ENCODE measurements at places on chromosomes 2 and 18.

- DNase-seq: no peak
Measured at GRCh38 chr2:198587240-198587639, 782.8 kb downstream of the PLCL1 start.

DNA sequence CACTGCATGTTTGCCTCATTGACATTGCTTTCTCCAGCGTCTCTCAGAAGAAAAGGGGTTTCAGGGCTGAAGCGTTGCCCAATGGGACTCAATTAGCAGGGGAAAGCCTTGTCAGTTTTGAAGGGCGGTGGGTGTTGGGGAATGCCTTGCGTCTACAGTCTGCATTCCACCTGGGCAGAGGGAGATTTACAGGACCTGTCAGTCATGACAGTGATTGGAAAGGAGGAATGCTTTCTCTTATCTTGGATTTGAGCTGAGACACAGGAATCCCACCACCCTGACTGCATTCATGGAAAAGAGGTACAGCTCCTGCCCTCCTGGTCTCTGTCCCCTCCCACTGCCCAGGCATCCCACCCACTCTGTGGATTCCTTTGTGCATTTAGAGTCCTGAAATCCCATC is 123.9 kb downstream of the ACKR3 start:
- DNase-seq: no peak

DNA sequence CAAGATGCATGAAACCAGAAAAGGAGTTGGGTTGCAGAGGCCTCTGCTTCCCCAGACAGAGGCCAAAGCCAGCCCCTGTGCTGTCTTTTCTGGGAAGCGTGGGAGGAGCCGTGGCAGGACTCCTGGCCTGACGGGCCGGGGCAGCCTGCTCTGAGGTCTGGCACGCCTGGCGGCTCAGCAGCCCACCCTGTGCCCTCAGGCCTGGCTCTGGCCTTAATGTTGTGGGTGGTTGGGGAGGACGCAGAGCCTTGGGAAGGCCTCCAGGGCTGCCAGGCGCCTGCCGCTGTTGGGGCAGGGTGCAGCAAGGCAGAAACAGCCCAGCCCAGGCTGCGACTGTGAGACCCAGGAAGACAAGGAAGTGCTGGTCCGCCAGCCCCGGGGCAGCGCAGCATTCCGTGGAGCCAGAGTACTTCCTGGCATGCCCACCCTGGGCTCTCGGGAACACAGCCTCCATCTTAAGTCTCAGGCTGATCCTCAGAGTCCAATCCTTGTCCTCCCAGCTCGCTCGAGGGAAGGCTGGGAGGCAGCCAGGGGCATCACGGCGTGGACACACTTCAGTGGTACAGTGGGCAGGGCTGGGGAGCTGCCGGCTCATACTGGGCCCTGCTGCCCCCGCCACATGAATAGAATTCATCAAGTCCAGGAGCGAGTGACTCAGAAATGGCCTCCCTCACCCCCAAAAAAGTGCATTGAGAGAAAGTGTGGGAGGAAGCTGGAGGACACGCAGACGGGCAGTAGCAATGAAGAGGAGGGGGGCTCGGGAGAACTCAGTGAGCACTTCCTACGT is 72.6 kb downstream of the EMX1 start:
- DNase-seq: no peak

GRCh38 chr18:58887613-58887963 is 22.9 kb downstream of the ZNF532 start:
- no peak for DNase-seq

GRCh38 chr2:96109361-96109680 is 7.0 kb downstream of the ADRA2B start:
- DNase-seq: peak; percentile 0

GRCh38 chr2:19635951-19636510 is 265.8 kb downstream of the TTC32 start:
- DNase-seq: no peak

GRCh38 chr2:71361631-71362030 is 30.0 kb downstream of the ZNF638 start:
- no peak for DNase-seq

DNA sequence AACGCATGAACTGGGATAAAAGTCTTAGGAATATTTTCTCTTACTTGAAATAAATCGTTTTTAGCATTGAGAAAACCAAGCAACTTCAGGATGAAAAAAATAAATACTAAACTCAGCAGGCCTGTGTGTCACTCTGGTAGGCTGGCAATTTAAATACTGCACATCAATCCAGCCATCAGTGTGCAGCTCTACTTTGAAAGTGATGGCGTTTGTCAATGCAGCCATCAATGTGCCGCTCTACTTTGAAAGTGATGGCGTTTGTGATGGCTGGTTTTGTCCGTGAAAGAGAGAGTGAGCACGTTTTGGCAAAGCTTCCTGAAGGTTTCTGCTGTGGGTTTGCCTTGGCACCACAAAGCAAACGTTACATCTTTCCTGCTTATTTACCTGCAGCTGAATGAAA is 543.5 kb upstream of the SALL3 start:
- no peak for DNase-seq

DNA sequence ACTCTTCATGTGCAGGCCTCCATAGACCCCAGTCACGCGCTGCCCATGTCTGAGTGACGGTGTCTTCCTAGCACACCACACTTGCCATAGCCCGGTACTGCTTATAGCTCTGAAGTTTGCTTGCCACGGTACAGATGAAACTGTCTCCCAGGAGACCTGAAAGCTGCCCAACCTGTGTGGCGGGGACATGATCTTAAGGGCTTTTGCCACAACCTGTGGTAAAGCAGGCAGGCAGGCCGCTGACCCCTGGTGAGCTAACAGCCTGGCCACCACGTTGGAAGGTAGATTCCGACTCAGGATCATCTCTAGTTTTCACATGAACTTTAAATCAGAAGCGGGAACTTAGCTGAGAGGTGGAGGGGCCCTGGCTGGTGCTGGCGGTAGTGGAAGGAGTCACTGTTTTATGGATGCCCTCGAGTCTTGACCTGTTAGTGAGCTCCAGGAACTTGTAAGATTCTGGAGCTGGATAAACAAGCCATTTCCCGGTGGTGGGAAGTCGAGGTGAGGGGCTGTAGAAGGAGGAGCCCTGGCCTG is 153.3 kb downstream of the ZNF236 start:
- no peak for DNase-seq

DNA sequence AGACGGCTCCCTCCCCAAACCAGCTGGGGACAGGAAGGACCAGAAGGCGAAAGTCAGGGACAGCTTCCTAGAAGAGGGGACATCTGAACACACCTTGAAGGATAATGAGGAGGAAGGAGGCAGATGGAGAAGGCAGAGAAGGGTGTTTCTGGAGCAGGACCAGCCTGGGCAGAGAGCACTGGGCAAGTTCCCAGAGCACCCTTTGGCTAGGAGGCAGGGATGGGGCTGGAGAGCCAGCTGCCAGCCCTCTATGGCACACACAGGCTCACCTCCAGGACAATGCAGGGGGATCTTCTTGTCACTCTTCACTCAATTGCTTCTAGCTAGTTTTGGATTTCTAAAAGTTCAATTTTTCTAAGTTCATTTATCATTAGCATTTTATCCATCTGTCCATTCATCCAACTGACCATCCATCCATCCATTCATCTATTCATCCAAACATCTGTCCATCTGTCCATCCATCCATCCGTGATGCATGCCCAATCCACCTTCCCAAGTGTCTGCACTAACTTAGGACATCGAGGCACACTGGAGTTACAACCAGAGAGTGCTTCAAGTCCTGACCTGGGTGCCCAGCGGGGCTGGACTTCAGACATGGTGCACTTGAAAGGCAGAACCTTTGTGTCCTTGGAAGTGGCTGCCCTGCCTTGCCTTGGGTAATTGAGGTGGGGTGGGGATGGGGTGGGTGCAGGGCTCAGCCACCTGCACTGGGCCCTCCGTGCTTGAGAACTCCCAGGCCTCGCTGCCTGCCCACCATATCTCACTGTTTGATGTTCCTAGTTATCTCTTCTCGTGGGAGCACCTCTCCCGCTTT is 42.5 kb downstream of the INHBB start:
- DNase-seq: no peak

DNA sequence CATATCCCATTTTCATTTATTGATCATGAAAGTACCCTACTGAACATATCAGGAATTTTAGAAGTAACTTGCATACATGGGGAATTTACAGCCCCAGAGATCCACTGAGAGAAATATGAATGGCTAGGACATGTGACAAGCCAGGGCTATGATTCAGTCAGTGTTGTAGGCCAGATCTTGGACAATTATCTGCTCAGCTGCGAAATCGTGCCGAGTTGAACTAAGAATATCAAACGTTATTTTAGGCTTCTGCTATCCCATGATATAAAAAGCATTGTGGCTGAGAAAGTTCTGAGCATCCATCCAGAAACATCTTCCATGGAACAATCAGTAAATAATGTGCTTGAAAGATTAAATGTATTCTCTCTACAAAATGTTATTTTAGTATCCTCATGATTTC is 85.7 kb upstream of the UNC80 start:
- DNase-seq: no peak

DNA sequence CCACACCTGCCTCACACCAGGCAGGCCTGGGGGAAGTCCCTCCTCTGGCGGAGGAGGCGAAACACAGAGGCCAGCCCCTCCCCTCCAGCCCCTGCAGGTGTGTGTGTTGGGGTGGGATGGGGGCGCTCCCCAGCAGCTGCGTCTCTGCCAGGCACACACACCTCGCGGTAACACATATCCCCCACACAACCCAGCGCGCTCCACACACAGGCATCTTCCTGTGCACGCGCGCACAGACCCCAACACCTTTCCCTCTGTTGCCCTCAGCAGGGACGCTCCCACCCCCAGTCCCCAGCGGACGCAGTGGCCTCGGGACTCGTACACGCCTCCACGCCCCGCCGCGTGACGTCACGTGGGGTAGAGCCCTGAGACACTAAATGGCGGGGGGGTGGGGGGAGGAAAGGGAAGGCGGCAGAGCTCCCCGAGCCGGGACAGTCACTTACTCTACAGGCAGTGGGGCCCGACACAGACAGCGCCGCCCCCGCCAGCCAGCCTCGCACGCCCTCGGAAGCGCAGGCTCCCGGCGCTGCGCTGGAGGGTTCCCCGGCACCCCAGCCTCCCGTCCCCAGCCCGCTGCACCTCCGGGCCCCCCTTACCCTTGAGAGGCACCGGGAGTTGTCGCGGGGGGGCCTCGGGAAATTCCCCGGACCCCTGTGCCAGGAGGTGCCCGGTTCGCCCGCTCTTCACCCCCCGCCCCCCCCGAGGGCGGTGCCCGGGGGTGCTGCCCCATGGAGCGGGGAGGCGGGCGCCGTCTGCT is at the start of gene WNT10A:
TSS of gene WNT10A (plus strand) at position 751 of the 757 bp plus-strand sequence. CDS start 144 bp downstream, outside the sequence.
- peak; percentile 89 for DNase-seq

GRCh38 chr2:26195040-26195984 is 22.4 kb downstream of the GAREM2 start:
- DNase-seq: no peak

DNA sequence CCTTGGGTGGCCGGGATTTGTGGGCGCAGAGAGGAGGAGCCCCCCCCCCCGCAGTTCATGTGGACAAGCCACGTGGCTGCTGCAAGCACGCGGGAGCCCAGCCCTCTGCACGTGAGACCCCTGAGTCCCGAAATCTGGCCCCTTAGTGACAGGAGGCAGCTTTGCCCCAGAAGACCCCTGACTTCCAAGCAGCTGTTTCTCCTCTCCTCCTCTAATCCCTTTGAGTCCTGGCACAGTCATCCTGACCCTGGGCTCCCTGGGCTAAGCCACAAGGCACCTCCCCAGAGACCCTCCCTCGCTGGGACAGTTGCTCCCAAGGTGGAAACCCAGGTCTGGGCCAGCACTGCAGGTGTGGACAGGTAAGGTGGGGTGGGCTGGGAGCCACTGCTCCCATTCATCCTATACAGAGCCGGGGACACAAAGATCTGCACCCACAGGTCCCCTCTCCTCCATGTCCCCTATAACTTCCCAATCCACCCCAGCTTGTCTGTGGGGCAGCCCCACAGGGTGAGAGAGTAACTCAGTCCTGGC is 923 bp downstream of the TEKT4 start:
- no peak for DNase-seq

DNA sequence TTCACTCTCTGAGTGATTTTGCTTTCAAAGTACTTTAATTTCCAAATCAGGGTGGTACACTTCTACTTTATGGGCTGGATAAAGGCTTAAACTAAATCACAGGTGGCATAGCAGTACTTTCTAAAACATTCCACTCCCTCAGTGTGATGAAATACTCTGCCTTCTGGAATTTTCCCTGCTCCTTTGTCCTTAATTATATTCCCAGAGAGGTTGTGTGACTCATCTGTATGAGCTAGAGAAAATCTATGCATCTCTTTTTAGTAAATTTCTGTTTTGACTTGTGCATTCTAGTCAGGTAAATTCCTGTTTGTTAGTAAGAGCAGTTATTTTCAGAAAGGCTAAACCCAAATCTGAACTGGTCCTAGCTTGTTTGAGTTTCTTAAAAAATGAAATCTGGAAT is 29.0 kb upstream of the PLA2R1 start:
- no peak for DNase-seq

DNA sequence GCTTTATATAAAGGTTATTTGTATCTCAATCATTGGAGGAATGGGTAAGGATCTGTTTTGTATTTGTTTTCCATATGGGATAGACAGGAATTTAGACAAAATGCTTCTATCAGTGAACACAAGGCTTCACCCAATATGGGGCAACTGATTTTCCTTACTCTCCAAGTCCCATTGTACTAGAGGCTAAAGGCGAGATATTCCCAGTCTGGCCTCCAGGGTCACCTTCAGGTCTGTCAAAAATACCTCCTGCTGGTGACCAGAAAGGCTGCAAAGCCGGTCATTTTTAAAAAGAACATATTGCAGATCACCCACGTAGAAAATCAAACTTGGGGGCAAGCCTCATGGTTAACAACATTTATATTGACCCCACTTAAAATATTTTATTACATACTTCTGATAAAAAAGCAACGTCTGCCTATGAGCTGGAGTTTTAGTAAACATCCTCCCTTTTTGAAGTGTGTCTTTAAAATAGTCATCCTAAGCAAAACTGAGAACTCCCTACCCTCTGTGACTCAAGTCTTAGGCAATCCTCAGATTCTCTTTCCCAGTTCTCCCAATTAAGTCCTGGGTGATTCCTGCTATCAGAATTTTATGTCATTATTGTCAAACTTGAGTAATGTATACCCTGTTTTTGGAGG is 276.6 kb downstream of the MREG start:
- no peak for DNase-seq

DNA sequence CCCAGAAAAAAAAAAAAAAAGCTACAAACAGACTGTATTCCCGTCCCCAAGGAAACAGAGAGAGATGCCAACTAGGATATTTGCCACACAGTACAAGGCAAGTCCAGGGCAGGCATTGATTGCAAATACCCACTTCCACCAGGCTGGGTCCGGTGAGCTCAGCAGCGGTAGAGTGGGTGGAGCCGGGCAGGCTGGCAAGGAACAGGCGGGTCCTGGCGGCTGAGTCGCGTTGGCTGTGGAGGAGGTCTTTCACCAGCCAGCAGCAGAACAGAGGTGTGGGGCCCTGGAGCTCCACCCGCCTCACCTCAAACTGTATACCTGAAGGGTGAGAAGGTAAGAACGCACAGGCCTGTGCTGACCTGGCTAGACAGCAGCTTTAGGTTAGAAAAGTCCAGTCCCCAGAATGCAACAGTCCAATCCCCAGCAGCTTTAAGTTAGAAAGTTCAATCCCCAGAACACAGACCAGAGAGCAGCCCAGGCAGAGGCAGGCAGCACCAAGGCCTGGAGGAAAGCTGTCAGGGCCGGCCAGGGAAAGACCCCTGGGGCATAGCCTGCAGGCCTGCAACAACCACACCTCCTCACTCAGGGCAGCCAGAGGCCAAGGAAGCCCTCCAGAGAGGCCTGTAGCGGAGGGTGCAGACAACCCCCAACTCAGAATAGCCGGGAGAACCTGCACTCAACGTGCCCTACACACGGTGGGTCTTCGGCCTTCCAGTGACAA is 21.9 kb upstream of the MTERF4 start:
- peak; percentile 27 for DNase-seq

- no peak for DNase-seq
Measured at GRCh38 chr2:98078701-98079100, 8.3 kb upstream of the VWA3B start.

- no peak for DNase-seq
Measured at GRCh38 chr18:79627750-79628294, 51.8 kb upstream of the CTDP1 start.
